ENCODE measurements at places on chromosomes 11 and 22. TPM values are rescaled to one million over a fixed set of nuclear protein-coding genes. Genes with fewer than 3 reads are reported as not detected.

The PRAME gene
- total RNA-seq: not detected

The TECTA gene
- 0.25 TPM for total RNA-seq

The LMO2 gene
- not detected for total RNA-seq

The TSSK2 gene
- 0.27 TPM for total RNA-seq

The TIMM10B gene
- total RNA-seq: 68.6 TPM

The VPREB1 gene
- total RNA-seq: not detected

The TREH gene
- not detected for total RNA-seq

The MPZL3 gene
- total RNA-seq: 15.3 TPM

The DMC1 gene
- total RNA-seq: 0.27 TPM

The CSTF3 gene
- total RNA-seq: 7.9 TPM

The ENTHD1 gene
- not detected for total RNA-seq
